ENCODE measurements at places on chromosomes 13 and 19.

- DNase-seq: no peak
Observed at GRCh38 chr19:41307954-41308449, 2.0 kb upstream of the CCDC97 start.

DNA sequence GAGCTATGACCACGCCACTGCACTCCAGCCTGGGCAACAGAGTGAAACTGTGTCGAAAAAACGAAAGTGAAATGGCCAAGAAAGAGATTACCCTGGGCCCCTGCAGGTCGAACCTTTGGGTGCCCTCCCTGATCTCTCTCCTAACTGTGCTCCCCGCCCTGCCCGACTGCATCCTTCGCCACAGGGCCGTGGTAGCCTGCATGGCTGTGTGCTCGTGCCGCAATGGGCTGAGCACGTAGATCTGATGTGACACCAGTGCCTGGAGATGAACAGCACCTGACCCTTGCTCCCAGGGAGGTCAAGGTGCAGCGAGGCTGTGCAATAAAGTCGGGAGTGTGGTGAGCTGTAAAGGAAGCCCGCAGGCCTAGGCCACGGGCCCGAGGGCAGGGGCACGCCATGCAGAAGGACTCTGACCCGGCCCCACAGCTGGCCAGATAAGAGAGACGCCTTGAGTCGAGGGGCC, 60.2 kb downstream of the PEX11G start:
- no peak for DNase-seq

DNA sequence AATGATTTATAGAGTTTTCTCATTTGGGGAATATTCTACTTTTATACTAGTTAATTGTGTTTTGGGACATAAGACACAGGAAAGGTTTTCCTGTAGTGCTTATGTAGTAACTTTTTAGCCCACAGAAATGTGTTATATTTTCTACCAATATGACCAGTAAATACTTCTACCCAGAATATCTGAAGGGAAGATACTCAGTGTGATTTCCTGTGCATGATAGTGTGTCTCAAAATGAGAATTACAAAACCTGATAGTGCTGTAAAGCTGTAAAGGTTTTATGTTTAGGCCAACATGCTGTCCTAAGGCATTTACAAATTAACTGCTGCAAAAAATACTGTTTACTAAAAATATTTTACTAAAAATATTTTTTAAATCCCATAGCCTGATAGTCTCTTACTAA, 126.8 kb downstream of the RXFP2 start:
- DNase-seq: no peak

DNA sequence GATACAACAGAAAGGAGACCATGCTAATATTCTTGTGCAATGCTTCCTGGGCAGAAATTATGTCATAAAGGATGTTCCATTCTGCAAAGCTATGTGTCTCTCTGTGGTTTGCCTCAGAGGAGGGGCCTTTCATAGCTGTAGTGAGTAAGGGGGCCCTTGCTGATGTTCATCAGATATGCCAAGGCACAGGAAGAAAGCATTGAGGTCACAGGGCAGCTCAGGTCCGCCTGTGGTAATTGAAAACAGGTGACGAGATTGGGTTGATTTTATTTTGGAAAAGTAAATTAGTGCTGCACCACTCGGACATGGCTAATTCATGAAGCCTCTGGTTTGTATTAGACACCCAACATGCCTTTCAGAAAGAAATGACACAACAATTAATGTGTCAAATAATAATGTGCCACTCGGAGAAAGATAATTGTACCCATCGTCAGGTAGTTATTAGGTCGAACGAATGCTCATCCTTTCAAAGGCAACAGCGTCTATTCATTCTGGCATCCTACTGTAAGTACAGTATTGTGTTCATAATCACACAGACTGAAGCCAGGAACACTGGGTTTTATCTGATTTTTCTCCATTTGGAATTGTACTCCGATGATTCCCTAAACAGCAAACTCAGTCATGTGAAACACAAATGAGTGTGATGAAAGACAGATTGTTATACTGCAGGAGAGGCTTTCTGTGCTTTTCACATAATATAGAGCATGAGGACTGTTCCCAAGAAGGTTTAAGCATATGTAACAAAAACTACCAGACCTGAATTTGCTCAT, 421.6 kb upstream of the KLF12 start:
- DNase-seq: no peak

GRCh38 chr19:45933759-45934158, 19.2 kb upstream of the NANOS2 start:
- DNase-seq: no peak

GRCh38 chr19:29773141-29773540, 38.6 kb upstream of the CCNE1 start:
- no peak for DNase-seq

GRCh38 chr19:49294401-49294800, 30.6 kb downstream of the SLC6A16 start:
- no peak for DNase-seq

- no peak for DNase-seq
Observed at GRCh38 chr19:5958074-5958850, 19.7 kb downstream of the RANBP3 start.

- DNase-seq: no peak
Observed at GRCh38 chr19:38044267-38045111, 137.5 kb downstream of the SIPA1L3 start.

- DNase-seq: no peak
Observed at GRCh38 chr13:75800545-75800944, 164.4 kb downstream of the LMO7 start.

DNA sequence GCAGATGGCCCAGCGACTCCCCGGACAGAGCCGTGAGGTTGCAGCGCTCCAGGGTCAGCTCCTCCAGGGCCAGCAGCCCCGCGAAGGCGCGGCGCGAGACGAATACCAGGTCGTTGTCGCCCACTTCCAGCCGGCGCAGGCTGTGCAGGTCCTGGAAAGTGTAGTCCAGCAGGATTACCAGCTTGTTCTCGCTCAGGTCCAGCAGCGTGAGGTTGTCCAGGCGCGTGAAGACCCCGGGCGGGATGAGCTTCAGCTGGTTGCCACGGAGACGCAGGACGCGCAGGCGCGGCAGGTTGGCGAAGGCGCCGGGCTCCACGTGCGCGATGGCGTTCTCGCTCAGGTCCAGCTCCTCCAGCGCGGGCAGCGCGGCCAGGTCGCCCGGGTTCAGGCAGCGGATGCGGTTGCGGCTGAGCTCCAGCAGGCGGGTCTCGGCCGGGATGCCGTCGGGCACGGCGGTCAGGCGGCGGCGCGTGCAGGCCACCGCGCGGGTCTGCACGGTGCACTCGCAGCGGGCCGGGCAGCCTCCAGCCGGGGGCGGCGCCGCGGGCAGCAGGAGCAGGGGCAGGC, 9.3 kb upstream of the PEAK3 start:
- DNase-seq: no peak

GRCh38 chr13:75776550-75776949, 140.4 kb downstream of the LMO7 start:
- no peak for DNase-seq

- DNase-seq: no peak
Observed at GRCh38 chr19:1284293-1284978, 1.2 kb upstream of the EFNA2 start.

DNA sequence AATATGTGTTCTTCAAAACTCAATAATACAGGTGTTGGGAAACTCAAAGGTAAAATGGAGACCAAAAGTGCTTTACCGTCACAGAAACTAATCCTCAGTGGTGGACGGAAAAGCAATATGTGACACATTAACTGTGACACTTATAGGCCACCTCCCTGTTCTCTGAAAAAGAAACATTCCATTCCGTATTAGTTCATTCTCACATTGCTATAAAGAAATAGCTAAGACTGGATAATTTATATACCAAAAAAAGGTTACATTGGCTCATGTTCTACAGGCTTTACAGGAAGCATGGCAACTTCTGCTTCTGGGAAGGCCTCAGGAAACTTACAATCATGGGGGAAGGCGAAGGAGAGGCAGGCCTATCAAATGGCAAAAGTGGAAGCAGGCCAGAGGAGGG, 435.3 kb upstream of the HTR2A start:
- DNase-seq: no peak

DNA sequence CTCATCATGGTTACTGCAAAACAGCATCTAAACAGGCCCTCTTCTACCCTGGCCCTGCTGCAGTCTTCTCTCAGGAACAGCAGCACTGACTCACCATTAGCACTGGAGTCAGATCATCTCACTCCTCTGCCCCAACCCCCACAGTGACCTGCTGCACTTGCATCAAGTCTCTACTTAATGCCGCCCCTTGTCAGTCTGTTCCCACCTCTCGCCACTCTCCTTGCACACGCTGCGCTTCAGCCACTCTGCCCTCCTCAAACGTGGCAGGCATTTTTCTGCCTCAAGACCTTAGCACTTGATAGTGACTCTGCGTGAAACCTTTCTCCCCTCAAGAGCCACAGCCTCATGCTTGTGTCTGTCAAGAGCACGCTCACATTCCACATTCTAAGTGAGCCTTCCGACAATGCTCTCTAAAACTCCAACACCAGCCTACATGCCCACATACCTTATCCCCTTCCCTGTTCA, 22.1 kb downstream of the MIPEP start:
- DNase-seq: no peak

- DNase-seq: no peak
Observed at GRCh38 chr13:113920606-113921286, 53.1 kb downstream of the C13orf46 start.

DNA sequence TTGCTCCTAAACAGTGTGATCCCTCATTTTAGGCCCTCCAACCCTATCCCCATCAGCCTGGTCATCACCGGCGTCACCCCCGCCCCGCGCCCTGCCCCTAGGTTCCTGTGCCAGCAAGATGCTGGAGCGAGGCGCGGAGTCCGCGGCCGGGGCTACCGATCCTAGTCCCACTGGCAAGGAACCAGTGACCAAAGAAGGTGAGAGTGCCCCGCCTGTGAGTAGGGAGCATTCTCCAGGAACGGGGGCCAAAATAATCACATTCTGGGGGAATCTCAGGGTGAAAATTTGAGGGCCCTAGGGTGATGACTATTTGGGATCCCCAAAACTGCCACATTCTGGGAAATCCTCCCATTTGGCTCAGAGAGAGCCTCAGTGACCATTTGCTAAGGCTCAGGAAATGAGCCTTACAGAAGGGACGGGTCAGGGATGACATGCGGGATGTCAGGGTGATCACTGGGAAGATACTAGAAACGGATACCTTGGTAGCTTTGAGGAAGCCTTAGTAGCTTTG, 1.4 kb downstream of the ZNF575 start:
- no peak for DNase-seq

DNA sequence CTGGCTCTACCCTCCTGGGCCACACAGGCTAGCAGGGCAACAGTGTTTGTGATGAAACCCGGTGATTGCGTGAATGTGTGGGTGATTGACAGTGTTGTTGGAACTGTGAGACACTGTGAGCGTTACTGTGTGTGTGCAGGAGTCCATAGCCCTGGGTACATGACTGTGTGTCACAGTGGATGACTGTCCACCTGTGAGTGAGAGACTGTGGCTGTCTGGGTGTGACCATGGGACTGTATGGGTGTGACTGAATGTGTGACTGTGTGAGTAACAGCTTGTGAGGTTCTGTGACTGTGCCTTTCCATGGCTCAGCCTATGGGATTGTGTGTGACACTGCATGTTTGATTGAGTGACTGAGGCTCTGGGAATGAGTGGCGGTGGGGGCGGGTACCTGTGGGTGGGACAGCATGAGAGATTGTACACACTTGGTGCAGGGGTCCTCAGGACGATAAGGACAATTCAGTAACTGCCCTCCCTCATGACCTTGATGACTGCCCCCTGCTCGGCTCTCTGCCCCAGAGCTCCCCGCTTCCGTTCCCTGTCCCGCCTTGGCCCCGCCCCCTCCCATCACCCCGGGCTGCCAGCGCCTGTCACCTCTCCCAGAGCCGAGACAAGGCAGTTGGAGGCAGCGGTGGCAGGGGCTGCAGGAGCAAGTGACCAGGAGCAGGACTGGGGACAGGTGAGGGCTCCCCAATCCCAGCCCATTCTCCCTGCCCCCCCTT, at the start of gene GIPR:
GIPR (plus strand) TSS at position 602 of the 722 bp plus-strand sequence. CDS start 1,300 bp downstream, outside the sequence.
- DNase-seq: peak; percentile 29

GRCh38 chr13:75669706-75670105, 33.6 kb downstream of the LMO7 start:
- DNase-seq: no peak

DNA sequence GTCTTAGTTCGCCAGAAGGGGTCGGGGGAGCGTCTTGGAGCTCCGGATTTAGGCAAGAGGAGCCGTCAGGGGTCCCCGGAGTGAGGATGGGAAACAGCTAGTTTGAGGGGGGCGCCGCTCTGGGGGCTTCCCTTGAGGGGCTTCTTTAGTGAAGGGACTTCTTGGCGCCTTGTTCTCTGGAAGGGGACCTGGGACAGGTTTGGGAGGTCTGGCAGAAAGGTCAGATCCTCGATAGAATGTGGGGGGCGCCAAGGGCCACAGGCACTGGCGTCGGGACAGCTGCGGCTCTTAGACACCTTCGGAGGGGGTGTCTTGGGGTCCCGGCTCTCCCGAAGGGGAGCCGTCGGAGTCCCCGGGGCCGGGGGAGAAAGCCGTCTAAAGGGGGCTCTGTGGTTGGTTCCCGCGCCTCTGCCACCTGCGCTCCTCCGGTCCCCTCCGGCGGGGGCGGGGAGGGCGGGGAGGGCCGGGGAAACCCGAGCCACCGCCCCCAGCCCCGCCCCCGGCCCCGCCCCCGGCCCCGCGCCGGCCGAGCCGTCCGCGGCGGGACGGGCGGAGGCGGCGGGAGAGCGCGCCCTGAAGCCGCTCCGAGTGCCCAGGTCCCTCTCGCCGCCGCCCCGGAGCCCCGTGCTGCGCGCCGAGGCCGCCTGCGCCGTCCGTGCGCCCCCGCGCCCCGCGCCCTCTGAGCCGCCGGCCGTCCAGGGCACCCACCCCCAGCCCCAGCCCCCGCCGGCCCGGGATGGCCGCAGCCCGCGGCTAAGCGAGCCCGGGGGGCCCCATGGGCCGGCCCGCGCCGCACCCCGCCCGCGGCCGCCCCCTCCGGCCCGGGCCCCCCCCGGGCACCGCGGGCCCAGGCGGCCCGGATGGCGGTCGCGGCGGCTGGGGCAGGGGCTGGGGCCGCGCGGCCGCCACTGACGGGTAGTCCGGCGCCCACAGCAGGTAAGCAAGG, at the start of gene NRTN:
NRTN (plus strand) TSS at position 552 of the 946 bp plus-strand sequence. CDS start 19,099 bp downstream, outside the sequence.
- peak; percentile 43 for DNase-seq

DNA sequence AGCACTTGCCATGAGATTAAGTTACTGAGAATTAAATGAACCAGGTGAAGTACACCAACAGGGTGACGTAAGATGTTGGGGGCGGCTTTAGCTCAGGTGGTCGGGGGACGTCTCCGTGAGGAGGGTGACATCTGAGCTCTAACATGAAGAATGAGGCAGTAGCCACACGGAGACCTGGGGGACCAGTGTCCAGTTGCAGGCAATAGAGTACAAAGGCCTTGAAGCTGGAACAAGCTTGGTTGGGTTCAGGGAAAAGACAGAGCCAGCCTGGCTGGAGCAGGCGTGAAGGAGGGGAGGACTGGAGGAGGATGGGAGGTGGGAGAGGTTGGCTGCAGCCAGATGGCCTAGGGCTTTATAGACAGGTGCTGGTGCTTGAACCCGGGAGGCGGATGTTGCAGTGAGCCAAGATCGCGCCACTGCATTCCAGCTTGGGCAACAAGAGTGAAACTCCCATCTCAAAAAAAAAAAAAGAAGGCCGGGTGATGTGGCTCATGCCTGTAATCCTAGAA, 1.6 kb downstream of the SPINT2 start:
- no peak for DNase-seq

- no peak for DNase-seq
Observed at GRCh38 chr19:2374808-2375207, 14.7 kb downstream of the TMPRSS9 start.

- no peak for DNase-seq
Observed at GRCh38 chr13:86193281-86193680, 394.1 kb upstream of the SLITRK6 start.

GRCh38 chr19:13748169-13748828, 16.0 kb upstream of the MRI1 start:
- DNase-seq: no peak

GRCh38 chr19:1102407-1103131, 1.2 kb upstream of the GPX4 start:
- DNase-seq: no peak

GRCh38 chr13:50001287-50001686, 4.4 kb downstream of the TRIM13 start:
- no peak for DNase-seq
